Left renal cortex interstitium (tissue), 4 donors: ENCODE measurements at places on chromosomes 12 and 14.

GRCh38 chr12:31026202-31026601, 47.5 kb upstream of the DDX11 start:
- DNase-seq, result no peak

DNA sequence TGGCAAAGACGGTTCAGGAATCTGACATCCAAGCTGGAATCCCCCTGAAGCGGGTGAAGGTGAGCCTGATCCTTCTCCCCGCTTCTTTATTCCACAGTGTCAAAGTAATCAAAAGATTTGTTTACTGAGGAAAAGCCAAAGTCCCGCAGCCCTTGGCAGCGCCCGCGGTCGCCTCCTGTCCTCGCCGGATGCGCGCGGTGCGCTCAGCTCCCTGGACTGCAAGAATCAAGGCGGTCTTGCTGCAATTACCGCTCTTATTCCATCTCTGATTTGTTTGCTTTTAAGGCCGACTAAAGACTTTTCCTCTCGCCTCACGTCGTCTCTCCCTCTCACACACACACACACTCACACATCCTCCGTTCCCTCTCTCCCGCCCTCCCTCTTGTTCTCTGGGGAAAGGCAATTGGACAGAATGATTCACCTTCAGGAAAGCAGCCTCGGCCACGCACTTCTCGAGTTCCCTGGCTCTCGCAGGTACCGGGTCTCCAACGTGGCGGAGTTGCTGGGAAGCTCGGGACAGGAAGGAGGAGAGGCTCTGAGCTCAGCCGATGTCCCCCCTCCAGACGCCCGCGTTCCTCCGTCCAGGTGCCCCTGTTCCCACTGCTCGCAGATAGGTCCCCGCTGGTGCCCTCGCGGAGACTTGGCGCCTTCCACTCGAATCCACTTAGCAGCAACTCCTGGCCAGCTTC, 68.6 kb upstream of the USP15 start:
- DNase-seq, result no peak

DNA sequence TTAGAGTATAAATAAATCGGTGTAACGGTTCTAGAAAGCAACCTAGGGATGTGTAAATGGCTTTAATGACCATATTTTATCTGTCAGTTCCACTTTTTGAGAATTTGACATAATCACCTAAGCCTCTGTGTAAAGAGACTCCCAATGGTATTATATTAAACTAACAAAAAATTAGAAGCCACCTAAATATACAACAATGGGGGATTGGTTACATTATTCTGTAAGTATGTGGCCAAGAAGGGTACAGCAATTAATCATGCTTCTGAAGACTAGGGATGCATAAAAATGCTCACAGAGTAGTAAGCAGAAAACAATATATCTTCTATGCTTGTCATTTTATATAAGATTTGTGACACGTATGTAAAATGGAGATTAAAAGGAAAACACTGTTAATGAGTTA, 10.5 kb downstream of the RNF10 start:
- no peak for DNase-seq

DNA sequence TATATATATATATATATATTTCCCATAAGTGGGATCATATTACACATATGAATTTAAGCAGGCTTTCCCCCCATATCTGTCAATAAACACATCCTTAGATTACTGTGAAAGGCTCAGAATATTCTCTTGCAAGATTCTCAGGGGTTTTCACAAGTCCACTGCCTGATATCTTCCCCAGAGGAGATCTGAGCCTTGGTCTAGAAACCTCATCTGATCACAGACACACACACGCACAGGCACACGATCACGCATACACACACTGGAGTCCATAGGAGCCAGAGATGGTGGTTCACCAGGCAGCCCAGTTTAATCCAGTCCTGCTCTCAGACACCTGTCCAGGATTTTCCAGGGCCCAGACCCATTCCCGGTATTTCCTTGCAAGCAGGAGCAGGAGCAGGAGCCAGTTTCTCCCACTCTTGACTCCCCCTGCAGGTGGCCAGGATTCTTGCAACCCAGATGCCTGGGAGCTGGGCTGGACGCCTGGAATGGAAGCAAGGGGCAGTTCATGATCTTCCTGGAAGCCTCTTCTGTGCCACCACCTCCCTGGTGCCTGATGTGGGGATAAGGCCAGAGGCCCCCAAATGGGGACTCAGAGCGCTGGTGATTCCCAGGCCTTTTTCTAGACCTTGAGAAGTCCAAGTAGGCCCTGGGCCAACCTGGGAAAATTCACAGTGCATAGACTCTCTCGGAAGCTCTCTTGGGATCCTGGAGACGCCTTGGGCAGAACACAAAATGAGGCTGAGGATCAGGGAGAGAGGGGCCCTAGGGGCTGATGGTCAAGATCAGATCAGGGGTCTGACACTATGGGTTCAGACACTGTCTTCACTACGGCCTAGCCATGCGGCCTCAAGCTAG, 16.5 kb upstream of the KRT78 start:
- DNase-seq, result peak; percentile 58

DNA sequence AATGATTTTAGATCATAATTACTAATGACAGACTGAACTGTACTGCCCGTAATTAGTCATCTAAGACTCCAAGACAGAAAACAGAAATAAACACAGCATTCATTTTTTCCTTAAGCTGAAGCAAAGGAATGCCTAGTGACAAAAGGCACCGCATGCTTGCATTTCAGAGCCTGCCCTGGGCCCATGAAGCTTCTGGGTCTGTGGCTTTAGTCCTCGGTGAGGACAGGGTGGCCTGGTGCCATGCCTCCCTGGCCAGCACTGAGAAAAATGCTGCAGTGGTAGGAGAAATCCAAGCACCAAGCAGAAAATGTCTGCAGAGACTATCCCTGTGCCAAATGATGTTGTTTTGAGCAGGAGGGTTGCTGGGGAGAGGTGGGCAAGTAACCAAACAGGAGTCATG, 171.6 kb downstream of the CALM1 start:
- DNase-seq, result no peak

DNA sequence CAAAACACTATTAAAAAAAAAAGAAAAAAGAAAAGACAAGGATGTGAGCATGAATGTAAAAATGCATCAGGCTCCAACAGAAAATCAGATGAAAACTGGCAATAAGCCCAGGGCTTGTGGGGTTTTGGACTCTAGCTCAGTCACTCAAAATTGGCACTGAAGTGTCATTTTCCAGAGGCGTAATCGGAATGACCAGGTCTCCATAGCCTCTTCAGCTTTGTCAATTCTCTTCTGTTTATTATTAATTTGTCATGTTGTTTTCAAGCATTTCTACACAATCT, 137.2 kb upstream of the TRHDE start:
- DNase-seq, result no peak

DNA sequence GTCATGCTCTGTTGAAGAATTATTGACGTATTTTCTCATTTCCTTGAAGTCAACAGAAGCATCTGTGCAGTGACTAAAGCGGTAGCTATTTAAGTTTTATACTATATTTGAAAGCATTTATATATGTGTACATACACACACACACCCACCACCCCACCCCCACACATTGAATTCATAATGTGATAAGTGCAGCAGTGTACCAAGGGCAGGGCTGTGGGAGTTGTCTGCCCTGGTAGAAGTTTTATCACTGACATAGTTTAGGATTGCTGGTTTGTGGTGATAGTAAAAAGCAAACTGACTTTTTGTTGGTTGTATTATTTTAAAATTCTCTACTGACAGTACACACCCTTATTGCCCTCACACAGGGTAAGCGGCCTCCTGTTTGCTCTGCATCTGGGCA, 39.1 kb downstream of the GAS2L3 start:
- DNase-seq, result no peak

GRCh38 chr12:121894633-121895032, 6.0 kb downstream of the PSMD9 start:
- DNase-seq, result no peak

DNA sequence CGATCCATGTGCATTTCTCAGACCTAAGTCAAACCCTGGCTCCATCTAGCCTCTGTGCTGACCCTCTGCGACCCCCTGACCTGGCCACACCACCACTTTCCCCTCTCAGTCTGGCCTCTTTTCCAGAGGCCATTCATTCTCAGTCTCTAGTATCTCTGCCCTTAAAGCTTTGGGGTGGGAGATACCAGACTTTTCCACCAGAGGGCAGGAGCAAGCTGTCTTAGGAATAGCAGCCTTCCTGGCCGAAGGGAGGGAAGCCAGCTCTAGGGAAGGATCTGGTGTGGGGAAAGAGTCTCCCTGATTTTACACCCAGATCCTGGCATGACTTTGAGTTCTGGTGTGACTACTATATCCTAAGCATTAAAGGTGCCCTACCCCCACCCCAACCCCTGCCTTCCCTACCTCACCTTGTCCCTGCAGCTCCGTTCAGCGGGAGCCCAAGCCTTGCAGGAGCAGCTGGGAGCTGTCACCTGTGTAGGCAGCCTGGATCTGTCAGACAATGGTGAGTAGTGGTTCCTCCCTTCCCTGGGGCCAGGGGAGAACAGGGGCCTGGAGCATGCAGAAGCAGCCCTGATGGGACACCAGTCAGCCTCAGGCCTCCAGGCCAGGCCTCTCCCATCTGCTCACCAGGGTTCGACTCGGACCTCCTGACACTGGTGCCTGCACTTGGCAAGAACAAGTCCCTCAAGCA, 6.6 kb downstream of the CARMIL3 start:
- no peak for DNase-seq

DNA sequence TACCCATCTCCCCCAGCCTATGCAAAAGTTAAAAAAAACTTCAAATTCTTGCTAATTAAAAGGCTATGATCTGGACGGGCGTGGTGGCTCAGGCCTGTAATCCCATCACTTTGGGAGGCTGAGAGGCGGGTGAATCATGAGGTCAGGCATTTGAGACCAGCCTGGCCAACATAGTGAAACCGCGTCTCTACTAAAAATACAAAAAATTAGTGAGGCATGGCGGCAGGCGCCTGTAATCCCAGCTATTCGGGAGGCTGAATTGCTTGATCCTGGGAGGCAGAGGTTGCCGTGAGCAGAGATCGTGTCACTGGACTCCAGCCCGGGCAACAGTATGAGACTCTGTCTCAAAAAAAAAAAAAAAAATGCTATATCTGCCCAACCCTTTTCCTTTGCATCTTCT, 925.4 kb downstream of the GALC start:
- DNase-seq, result no peak

GRCh38 chr12:89134213-89134770, 218.0 kb downstream of the DUSP6 start:
- no peak for DNase-seq

GRCh38 chr14:61505815-61506809, 184.7 kb downstream of the PRKCH start:
- no peak for DNase-seq

GRCh38 chr14:30808576-30808975, 65.8 kb upstream of the COCH start:
- no peak for DNase-seq

DNA sequence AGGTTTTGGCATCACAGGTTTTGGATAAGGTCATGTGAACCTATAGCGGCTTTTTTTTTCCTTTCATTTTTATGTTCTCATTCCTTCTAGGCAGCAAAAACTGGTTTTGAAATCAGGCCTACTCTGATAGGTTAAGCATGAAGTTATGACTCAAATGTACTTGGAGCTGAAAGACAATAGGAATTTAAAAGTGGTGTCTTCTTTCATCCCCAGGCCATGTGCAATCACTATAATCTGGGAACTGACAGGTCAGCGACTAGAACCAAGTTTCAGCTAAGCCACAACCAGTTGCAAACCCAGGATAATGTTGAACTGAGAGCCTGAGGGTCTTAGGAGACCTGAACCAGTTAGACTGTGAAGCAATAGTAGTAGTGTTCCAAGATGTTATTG, 74.3 kb downstream of the ANO6 start:
- no peak for DNase-seq

DNA sequence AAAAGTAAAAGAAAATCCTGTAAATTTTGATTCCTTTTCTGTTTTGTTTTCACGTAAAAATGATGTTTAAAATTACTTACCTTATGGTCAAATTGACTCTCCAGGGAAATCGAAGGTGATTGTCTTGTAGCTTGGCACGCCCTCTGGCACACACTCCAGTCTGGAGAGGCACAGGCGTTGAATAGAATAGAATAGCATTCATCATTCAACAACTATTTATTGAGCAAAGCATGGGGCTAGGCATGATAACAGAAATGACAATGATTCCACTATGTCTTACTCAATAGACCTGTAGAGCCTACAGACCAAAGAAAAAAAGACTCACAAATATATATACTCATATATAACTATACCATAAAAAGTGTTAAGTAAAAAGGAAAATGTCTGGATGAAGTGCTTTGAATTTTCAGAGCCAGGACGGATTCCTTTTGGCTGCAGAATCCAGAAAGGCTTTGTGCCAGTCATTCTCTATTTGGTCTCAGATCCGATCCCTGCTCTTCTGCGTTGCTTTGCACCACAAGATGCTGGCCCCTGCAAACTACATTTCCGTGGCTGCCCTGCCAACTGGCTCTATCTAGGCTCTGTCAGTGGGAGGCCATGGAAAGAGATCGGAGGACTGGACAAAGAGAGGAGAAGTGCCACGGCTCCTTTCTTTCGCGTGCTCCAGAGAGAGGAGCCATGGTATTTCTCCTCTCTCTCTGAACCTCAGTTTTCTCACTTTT, 231.8 kb downstream of the CRADD start:
- DNase-seq, result no peak

GRCh38 chr12:108779998-108780688, 48.8 kb upstream of the CORO1C start:
- no peak for DNase-seq
